ENCODE measurements at places on chromosomes 5 and 9.

DNA sequence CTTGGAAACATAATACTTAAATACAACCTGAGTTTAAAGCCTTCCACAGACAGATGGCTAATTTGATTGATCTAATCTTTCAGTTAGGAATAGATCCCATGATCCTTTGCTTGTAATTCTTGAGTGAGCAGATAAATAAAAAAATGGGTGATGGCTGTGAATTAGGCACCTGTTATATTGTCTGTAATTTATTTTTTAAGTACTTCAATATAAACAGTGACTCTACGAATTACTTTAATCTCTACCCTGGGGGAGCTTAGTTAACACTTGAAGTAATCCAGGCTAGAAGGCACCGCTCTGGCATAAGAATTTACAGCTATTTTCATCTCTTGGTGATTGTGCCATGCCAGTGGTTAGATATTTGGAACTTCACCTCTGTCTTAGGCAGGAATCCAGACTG, 9.0 kb downstream of the EGFLAM start:
- DNase-seq, result no peak

GRCh38 chr5:176870110-176870591, 29.0 kb downstream of the HK3 start:
- no peak for DNase-seq

- no peak for DNase-seq
Measured at GRCh38 chr9:115912086-115912485, 241.5 kb upstream of the PAPPA start.

DNA sequence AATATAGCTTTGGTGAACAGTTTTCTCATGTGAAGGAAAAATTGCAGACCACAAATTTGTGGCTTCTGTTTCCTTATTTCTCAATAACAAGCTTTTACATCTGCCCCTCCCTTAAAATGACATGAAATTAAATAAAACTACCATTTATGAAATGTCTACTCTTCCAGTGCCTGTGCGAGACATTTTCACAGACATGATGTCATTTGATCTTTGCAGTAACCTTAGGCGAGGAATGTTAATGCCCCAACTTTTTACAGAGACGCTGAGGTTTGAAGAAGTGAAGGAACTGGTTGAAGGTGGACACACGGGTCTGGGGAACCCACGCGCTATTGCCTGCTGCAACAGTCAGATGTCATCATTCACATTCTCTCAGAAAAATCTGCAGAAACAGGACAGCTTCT, 61.5 kb downstream of the OSTF1 start:
- DNase-seq, result no peak

- no peak for DNase-seq
Measured at GRCh38 chr9:16526380-16526779, 344.1 kb downstream of the BNC2 start.

GRCh38 chr9:79564105-79564504, 7.7 kb upstream of the TLE4 start:
- no peak for DNase-seq

GRCh38 chr5:116234681-116235080, 149.9 kb downstream of the COMMD10 start:
- no peak for DNase-seq

GRCh38 chr9:706606-707459, 134.7 kb upstream of the DMRT1 start:
- no peak for DNase-seq

All from effector memory CD8-positive, alpha-beta T cell (primary cell).